ENCODE measurements at places on chromosomes 1 and 21.
A peak's percentile ranks its signal among the peaks of the same experiment; 100 is the strongest.

GRCh38 chr1:27095576-27095975, 59.3 kb downstream of the SLC9A1 start:
- no peak for DNase-seq

- no peak for DNase-seq
These were observed 38.2 kb upstream of the WDR26 start for GRCh38 chr1:224472806-224473205.

GRCh38 chr1:21175670-21176581, 771 bp downstream of the EIF4G3 start:
- DNase-seq: peak; percentile 59

GRCh38 chr1:26618561-26618960, 77.3 kb upstream of the ARID1A start:
- DNase-seq: no peak

DNA sequence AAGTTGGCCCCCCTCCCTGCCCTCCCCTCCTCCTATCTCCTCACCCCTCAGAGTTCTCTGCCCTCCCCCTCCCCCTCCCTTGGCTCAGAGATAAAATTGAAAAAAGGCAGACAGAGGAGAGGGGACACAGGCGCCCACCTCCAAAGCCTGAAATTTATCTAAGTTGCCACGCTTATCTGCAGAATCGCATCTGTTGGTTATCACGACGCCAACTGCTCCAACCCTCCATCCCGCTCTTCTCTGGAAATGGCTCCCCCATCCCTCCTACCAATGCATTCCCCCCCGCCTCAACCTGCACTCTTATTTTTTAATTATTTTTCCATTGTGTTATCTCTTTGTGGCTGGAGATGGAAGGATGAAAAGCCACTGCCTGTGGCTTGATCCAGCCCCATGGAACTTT, 90.3 kb downstream of the TAS1R2 start:
- DNase-seq: no peak

GRCh38 chr1:37017720-37018119, 16.6 kb downstream of the GRIK3 start:
- DNase-seq: no peak

DNA sequence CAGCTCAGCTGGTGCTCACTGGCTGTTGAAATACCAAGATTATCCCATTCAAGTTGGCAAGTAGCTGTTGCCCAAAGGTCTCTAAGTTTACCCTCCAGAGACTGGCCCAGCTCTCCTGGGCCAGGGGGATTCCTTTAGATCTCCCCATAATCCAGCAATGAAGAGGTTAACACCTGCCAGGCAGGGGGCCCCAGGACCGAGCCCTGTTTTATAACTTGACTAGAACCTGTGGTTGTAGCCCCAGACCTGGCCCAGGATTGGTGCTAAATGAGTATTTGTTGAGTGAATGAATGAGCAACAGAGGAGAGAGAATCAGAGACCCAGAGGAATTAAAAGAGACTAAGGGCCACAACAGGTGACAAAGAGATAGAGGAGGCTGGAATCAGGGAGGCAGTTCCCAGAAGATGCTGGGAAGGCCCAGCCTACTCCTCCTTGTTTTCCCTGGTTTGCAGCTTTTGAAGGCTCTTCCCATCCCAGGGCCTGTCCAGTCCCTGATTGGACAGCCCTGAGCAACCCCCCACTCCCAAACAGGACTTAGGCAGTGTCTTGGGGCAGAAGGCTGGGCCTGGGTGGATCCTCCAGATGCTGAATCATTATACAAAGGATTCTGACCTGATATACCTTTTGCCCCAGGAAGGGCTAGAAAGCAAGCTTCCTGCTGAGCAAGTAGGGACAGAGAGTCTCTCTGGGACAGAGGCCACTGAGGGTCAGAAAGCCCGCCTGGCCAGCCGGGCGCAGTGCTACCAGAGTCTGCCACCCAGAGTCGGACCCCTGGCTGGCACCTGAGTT, 2.4 kb upstream of the RHBG start:
- DNase-seq: no peak

DNA sequence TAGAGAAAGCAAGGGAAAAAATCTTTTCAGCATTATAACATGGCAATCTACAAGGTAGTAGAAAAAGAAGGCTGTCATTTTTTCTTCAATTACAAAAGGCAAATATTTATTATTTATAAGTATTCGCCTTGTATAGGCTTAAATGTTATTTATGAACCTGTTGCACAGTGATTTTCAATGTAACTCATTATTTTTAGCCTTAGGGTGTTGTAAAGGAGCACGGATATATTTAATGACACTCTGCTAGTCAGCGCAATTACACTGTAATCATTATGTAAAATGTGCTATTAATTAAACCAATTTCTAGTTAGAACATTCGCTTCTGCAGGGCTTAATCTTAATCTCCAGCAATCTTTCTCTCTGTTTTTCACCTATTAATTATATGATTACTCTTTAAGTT, 145.0 kb downstream of the ATG4C start:
- no peak for DNase-seq

GRCh38 chr1:172382406-172382805, 38.1 kb upstream of the C1orf105 start:
- no peak for DNase-seq

GRCh38 chr1:203669739-203670138, 43.1 kb downstream of the ATP2B4 start:
- DNase-seq: no peak

DNA sequence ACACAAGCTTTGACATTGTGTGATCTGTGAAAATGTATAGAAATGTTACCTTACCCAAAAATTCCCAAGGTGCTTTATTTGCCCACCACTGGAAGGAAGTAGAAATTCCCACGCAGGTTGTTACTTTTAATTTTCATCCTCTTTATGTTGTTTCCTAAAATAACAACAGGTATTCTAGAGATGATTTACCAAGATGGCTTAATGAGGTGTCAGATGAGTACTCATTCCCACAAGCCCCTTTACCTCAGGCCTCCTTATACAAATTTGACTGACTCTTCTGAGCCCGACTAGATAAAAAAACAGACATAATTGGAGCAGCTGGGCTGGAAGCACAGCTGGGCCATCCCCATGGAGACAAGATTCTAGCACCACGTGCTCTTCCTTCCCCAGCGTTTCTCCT, 114.6 kb downstream of the LIPI start:
- no peak for DNase-seq

GRCh38 chr1:56326056-56326455, 253.3 kb downstream of the PLPP3 start:
- no peak for DNase-seq

- no peak for DNase-seq
These were observed 45.7 kb downstream of the KCNN3 start for GRCh38 chr1:154824179-154825000.

GRCh38 chr1:195606483-195606882, 1001.8 kb downstream of the KCNT2 start:
- DNase-seq: no peak

- no peak for DNase-seq
These were observed 36.3 kb upstream of the RWDD3 start for GRCh38 chr1:95197616-95198252.

DNA sequence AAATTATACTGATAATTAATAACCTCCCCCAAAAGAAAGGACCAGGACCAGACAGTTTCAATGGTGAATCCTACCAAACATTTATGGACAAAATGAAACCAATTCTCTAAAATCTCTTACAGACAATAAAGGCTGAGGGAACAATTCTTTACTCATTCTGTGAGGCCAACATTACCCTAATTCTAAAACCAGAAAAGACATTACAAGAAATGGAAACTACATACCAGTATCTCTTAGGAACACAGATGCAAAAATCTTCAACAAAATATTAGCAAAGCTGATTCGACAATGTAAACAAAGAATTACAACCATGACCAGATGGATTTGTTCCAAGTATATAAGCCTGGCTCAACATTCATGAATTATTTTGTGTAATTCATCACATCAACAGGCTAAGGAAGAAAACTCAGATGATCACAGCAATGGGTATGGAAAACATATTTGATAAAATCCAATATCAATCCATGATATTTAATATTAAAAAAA, 8.6 kb downstream of the TMED5 start:
- DNase-seq: no peak

DNA sequence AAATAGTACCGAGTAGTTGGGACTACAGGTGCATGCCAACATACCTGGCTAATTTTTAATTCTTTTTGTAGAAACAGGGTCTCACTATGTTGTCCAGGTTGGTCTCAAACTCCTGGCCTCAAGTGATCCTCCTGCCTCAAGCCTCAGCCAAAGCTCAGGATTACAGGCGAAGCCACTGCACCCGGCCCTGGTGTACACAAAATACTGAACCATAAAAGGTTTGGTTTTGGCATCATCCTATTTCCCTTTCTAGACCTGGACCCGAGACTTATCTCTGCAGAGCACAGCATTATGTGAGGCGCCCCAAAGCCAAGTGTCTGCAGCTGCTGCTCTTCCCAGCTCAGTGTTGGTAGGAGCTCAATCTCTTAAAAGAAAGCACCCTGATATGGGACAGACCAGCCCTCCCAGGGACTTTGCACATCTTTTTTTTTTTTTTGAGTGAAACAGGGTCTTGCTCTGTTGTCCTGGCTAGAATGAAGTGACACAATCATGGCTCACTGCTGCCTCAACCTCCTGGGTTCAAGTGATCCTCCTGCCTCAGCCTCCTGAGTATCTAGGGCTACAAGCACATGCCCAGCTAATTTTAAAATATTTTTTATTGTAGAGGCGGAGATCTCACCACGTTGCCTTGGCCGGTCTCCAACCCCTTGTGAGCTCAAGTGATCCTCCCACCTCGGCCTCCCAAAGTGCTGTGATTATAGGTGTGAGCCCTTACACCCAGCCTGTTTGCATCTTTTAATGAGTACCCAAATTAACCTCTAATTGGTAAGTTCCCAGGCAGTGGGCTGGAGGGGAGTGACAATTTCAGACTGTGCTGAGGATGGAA, 20.4 kb downstream of the TEX35 start:
- DNase-seq: no peak

DNA sequence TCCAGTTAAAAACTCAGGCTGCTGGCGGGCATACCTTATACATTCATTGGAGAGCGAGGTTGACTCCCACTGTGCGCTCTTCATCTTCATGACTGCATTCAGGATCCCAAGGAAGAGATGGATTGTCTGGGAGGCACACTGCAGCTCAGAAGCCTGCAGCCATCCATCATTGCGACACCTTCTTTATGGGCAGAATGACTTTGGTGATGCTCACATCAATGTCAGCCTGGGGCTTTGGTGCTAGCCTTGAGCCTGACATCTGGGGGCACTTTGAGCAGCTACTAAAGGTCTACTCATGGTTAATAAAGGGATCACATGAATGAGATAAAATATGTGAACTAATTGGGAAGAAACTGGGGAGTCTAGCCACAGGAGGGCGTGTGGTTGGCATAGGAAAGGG, 229.3 kb downstream of the PRDM2 start:
- DNase-seq: no peak

DNA sequence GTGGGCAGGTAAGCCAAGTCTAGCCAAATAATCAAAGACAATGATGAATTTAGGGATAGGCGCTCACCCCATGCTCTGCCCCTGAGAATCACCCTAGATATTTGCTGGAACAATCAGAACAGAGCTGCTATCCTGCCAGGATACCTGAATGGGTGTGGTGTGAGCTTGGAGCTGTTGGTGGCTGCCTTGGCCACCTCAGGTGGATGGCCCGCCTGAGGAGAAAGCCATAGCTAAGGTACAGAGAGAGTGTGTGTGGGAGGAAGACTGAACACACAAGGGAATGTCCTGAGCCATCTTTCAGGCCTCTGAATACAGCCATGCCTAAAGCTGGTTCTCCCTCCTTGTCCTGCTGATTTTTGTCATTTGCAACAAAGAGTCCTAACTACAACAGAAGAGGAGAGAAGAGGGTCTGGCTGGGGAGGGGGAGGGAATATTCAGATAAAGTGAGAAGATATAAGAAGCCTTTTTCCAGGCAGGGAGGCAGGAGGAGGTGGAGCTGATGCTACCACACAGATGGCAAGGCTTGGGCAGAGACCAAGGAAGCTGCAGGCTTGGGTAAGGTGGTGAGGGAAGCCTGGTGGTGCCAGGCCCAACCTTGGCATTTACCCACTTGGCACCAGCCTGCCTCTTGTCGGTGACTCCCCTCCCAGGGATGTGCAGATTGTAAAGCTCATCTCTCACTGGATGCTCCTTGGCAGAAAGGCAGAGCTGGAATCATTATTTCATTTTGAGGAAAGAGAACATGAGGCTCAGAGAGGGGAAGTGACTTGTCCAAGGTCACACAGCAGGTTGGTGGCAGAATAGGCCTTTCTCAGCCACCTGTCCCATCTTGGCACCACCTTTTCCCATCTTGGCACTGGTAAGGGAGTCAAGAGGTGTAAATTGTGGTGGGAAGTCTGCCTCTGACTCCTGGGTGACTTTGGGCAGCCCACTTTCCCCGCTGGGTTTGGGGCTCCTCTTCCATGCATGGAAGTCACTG, 49.7 kb downstream of the NKAIN1 start:
- DNase-seq: no peak

DNA sequence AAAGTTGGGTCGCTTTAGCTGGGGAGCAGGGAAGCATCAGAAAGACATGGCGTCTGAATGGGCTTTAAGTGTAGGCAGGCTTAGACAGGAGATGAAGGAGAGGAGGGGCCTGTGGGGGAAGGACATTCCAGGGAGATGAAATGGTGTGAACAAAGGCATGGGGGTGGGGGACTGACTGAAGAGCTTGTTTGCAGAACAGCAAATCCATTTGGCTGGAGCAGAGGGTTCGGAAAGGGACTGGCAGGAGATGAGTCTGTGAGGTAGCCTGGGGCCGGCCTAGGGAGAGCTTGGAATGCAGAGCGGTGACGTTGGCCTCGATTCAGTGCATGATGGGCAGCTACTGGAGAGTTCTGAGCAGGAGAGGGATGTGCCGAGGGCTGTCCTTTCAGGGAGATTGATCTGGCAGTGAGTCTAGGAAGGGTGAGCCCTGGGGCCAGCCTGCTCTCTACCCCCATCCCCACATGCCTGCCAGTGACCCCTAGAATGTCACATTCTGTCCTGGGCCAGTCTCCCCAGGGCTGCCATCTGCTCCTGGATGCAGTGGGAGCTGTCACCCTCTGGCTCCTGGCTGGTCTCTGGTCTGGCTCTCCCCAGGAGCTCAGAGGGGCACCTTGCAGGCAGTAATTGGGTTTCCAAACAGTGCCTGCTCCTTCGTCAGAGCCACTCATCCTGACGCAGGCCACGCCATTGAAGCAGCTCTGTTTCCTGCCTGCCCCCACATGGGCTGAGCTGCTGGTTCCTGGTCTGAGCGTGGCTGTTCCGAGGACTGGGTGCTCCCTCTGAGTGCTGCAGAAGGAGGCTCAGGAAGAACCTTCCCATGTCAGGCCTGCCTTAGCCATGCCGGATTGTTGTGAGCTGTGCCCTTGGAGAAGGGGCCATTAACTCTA, 22.3 kb upstream of the TMEM222 start:
- DNase-seq: peak; percentile 26

DNA sequence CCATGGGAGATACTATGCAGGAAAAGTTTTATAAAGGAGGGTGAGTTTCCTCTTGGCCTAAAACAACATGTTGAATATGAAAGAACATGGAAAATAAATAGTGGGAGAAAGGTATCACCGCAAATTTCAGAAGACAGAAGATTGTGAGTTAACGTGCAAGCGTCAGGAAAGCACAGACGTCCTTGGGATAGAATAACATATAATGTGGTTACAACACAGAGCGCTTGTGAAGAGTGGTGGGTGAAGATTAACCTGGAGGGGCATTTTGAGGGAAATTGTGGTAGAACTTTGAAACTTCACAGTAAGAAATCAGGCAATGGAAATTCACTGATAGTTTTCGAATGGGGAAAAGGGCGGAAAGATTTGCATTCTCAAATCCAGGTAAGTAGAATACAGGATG, 47.3 kb downstream of the NEGR1 start:
- no peak for DNase-seq

GRCh38 chr1:228345201-228345930, 61.3 kb downstream of the TRIM11 start:
- no peak for DNase-seq
